ENCODE measurements at places on chromosomes 13 and 19.

DNA sequence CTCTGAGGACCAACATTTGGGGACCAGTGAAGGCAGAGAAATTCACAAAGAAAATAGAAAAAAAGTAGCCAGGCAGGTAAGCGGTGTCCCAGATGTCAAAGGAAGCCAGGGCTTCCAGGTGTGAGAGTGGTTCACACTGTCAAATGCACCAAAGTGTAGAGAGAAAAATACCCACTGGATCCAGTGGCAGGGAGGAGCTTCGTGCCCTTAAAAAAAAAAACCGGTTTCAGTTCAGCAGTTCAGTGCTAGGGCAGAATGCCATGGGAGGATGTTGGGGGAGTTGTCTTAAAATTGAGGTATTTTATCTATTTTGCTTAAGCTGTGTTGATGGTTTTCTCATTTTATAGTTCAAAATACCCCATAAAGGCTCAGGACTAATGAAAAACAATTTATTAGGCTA is 47.8 kb upstream of the C1QTNF9 start:
- DNase-seq, result no peak

GRCh38 chr19:54206831-54207177 is 6.1 kb downstream of the RPS9 start:
- DNase-seq, result no peak

- DNase-seq, result no peak
Observed at GRCh38 chr13:38862443-38862842, 128.2 kb downstream of the STOML3 start.

- DNase-seq, result no peak
Observed at GRCh38 chr13:25687471-25688225, 315.9 kb downstream of the ATP8A2 start.

DNA sequence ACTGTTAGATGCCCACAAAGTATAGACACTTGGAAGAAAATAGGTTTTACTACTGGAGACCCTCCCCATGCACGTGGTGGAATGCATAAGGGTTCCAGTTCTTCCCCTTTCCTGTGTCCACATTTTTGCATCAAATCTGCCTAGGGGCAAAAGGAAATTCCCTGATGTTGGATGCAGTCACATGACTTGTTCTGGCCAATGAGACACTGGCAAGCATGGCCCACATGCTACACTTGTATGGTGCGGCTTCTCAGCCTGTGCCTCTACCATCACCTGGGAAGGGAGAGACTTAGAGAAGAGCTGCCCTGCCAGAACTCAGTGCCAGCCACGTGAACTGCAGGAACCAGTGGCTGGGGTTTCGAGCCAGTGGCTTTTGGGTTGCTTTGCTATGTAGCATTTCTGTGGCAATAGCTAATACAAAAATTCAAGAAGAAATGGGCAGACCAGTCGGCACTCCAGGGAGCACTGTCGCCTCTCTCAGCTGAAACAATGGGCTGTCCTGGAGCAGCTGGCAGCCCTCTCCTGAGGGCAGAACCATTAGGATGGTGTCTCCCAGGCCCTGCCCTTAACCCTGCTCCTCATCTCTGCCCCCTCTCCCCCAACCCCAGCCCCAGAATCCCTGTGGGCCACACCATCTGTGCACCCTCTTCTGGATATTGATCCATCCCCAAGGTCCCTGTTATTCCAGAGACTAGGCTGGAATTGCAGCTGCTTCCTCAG is 634.0 kb downstream of the UQCRFS1 start:
- DNase-seq, result no peak

DNA sequence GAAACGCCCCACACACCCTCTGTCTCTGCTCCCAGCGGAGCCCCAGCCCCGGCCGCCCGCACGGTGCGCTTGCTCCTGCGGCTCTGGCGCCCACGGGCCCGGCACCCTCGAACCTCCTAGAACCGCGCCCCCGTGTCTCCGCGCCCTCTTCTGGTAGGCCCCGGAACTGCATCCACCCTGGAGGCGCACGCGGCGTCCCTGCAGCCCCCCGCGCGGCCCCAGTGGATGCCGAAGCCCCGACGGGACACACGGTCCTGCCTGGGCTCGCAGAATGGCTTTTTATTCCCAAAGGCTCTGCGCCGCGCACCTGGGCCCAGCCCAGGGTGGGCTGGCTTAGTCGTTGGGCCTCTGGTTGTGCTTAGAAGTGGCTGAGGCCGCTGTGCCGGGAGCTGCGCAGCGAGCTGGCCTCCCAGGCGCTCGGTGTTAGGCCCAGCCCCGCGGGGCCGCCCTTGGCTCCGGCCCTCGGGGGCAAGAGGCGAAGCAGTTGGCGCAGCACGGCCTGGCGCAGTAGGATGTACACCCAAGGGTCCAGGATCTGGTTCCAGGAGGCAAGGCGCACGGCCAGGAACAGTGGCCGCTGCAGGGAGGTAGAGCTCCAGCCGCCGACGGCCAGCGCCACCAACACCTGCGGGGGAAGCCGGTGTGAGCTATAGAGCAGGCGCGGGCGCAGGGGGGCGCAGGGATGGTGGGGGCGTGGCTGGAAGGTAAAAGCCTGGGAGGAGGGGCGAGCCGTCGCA is 2.8 kb downstream of the PTGER1 start:
- peak; percentile 61 for DNase-seq

DNA sequence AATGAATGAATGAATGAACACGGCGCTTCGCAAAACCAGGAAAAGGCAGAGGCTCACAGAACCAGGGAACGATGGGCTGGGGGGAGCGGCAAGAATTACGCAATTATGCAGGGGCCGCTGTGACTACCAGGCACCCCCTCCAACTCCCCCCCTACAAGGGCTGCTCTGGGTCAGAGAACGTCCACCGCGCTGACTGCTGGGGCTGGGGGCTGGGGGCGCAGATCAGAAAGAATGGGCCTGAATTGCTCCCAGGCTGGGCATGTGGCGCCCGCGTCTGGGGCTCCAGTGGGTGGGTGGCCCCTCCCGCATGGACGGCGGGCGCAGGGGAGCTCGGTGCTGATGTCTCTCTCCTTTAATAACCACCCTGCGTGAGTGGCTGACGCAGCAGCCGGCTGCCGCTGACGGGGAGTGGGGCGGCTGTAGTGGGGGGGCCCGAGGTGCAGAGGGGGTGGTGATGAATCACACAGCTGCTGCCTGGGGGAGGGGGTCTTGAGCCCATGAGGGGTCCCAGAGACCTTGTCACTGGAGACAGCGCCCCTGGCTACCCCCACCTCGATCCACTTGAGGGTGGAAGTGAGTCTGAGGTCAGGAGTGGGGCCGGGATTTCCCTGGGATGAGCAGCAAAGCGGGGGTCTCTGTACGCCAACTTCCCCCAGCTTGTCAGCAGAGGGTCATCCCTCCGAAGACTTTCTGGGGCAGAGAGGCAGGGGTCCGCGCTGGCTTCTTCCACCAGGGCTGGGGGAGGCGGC is 1.5 kb upstream of the CIRBP start:
- DNase-seq, result no peak

GRCh38 chr19:56177564-56178243 is 1.9 kb downstream of the GALP start:
- DNase-seq, result no peak

DNA sequence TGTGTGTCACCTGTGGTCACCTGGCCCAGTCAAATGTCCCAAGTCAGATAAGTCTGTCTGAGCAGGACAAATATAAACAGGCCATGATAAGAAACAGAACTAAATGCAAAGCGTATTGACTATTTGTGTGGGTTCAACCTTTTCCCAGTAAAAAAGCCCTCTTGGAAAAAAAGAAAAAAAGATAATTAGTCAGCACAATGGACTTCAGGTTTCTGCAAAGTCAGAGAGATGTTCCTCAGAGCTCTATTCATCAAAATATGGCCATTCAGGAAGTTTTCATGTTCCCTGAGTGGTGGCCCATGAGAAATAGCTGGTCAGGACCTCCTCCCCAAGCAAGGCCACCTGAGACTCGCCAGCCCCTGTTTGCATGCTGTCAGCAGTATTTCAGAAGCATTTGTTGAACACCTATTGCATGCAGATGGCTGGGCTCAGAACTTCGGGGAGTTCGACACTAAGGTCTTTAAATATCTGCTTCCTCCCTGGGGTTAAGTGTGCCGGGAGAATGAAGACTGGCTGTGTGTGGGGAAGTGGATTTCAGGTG is 2.7 kb downstream of the FFAR3 start:
- DNase-seq, result no peak

DNA sequence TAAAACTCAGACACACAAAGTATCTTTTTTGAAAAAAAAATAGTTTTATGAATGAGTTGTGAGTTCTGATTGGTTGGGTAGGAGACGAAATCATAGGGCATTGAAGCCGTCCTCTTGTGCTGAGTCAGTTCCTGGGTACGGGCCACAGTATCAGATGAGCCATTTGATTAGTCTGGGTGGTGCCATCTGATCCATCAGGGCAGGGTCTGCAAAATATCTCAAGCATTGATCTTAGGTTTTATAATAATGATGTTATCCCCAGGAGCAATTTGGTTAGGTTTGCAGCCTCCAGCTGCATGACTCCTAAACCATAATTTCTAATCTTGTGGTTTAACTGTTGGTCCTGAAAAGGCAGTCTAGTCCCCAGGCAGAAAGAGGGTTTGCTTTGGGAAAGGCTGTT is 1310.6 kb downstream of the SLITRK1 start:
- no peak for DNase-seq

DNA sequence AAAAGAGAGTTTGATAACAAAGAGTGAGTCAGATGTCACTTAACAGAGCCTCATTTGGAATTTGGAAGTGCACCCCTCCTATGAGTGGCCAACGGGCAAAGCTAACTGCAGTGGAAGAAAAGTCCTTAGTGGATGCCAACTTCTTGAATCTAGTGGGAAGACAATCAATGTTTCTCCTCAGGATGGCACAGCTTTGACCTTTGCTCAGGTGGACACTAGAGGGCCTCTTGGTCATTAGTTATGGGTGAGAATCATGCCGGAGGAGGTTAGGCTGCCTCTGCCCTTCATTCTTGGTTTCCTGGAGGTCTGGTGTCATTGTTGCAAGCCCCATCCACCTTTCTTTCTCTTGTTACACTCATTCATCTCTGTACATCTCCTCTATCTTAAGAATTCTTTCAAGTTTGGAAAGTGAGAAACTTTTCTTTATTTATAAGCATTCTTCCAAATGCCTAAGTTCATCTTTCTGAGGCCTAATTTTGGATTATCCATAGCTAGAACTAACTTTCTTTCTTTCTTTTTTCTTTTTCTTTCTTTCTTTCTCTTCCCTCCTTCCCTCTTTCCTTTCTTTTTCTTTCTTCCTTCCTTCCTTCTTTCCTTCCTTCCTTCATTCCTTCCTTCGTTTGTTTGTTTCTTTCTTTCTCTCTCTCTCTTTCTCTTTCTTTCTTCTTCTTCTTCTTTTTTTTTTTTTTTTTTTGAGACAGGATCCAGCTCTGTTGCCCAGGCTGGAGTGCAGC is 327.2 kb upstream of the TSHZ3 start:
- no peak for DNase-seq

- DNase-seq, result no peak
Observed at GRCh38 chr13:51063909-51064308, 47.2 kb downstream of the C13orf42 start.

DNA sequence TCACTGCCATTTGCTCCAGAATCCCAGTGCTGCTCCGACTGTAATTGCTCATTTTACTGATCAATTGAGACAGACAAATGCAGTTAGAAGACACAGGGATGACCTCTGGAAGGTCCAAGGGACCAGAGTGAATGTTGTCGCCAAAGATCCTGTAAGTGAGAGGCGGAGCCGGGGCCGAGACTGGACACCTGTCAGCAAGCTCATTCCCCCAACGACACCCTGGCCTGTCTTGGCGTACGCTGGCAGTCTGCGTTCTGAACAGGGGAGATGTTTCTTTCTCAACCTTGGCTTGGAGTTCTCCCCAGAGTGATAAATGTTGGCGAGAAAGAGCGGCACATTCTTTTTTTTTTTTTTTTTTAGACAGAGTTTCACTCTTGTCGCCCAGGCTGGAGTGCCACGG is 24.2 kb downstream of the GADD45B start:
- DNase-seq, result no peak

DNA sequence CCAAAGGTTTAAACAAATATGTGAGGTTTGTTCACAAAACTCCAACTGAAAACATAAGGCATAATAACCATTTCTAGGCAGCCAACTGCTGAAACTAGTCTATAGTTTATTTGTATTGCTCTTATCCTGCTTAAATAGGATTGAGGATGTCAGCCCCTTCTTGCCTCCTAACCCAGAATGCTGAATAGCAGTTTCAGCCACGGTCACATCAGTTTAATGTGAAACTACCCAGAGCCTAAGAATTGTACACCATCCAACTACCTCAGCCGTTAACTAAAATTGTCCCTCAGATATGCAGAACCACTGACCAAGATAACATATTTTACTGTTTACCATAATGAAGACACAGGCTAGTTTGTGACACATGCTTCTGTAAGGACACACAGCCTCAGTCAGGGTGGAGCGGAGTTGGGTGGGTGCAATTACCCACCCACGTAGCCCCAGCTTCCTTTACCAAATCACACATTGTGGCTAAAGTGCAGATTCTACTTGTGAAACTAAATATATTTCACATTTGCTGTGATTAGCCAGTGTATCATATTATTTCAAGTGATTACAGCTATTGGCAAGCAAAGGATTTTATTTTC is 259.9 kb downstream of the EFNB2 start:
- DNase-seq, result no peak

- no peak for DNase-seq
Observed at GRCh38 chr13:110107568-110108347, 199.2 kb downstream of the COL4A1 start.

DNA sequence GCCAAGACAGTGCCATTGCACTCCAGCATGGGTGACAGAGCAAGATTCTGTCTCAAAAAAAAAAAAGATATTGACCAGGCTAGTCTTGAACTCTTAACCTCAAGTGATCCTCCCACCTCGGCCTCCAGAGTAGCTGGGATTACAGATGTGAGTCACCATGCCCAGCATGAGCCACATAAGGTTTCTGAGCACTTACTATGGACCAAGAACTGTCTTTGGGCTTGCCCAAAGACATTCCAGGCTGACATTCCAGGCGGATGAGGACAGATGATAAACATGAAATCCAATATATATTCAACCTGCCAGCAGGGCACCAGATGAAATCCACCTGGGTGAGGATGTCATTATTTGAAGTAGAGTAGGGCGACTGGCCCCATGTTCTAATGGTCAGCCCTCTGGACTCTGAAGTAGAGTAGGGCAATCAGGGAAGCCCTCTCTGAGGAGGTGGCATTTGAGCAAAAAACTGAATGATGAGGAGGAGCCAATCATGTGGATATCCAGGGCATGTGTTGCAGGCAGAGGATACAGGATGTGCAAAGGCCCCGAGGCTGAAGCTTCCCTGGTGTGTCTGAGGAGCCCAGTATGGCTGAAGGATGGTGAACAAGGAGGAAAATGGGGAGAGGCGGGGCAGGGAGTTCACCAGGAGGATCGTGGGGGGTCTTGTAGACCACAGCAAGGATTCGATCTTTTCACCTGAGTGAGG is 4.0 kb downstream of the C19orf38 start:
- DNase-seq, result no peak

- DNase-seq, result no peak
Observed at GRCh38 chr13:47846886-47847285, 154.2 kb downstream of the SUCLA2 start.

DNA sequence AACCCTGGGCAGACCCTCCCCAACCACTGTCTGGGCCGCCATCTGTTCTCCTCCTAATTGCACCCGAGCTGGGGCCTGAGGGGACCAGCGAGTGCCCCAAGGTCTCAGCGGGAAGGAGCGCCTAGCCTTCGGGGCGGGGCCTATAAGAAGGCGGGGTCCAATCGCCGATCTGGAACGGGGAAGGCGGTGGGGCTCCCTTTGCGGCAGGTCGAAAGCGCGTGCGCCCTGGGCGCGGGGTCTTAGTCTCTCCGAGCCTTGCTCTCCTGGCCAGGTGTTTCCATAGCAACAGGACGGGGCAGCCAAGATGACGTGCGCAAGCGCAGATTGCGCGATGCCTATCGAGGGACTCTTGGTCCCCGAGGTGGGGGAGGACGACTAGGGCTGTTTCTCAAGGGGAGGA is 2.8 kb downstream of the MAST1 start:
- DNase-seq, result no peak
